ENCODE measurements at places on chromosomes 3 and 15.

DNA sequence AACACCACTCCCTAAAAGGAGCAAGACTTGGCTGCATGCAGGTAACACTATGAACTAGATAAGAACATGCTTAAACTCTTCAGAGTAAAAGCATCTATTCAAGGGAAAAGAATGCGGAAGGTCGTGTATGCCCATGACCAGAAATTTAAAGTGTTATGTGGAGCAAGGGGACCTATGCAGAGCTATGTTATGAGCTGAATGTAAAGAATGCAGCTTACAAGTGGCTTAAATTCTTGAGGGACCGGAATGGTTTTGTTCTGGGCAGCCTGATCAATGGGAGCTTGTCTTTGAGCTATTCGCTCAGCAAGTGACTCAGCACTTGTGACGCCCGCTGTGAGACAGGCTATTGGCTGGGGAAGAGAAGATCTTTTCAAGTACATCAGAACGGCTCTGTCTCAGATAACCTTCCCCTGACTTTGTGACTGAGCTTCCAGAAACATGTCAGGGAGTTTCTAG is 367.5 kb upstream of the THBS1 start:
- no peak for DNase-seq

GRCh38 chr3:24164967-24165602 is 220.0 kb downstream of the NR1D2 start:
- no peak for DNase-seq

GRCh38 chr3:184343200-184343876 is 5.9 kb downstream of the FAM131A start:
- DNase-seq = no peak

DNA sequence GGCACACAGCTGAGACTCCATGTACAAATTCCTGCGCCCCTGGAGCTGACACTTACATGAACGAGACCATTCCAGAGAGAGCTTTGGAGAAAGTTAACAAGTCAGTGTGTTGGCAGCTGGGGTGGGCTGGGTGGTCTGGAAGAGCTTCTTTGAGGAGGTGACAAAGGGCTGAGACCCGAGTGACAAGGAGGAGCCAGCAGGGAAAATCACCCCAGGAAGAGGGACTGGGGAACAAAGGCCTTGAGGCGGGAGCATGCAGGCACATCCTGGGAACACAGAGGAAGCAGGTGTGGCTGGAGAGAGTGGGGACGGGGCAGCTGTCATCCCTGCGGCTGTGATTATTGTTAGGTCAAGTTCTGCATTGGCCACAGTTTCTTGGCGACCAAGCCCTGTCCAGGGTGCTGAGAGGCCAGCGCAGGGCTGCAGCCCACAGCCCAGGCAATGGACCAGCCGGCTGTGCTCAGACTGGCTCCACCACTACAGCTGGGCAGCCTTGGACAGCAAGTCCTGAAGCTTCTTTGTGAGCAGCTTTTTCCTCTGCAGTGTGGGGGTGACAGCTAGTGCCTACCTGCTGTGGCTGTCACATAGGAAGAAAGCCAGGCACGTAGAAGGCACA is 34.2 kb upstream of the PRR23E start:
- peak; percentile 72 for DNase-seq

DNA sequence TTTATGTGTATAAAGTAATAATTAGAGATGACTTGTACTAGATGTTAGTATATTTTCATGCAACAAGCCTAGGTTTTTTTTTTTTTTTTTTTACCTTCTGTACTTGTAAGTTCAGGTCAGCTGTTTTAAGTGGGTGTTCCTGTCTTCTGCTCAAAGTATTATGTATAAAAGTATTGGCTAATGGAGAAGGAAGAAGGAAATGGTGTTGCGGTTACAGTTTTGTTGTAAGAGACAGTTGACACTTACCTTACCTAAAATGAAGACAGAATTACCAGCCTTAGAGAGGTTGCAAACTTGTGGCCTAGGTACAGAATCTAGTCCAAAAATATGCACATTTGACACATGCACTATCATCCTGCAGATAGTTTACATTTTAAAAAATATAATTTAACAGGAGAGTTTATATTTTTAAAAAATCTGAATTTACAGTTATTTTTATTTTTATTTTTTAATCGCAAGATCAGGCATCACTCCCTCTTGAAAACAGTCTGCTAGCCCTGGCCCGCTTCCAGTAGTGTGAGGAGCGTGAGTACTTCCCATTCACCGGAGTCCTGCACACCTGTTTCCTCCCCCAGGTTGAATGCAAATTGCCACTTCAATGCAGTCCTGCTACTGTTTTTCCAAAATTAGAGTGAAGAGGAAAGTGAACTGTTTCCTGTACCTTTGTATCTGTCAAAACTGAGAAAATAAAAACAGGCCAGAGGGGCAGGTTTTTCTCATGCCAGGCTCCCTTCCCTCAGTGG is 224.3 kb upstream of the SOX2 start:
- DNase-seq = peak; percentile 99

Measured in NCI-H1105 treated with DMSO at 0.1 percent for 48 hours (cell line).